ENCODE measurements at places on chromosomes 12 and 14. TPM values are rescaled to one million over a fixed set of nuclear protein-coding genes. Genes with fewer than 3 reads are reported as not detected.

DNA sequence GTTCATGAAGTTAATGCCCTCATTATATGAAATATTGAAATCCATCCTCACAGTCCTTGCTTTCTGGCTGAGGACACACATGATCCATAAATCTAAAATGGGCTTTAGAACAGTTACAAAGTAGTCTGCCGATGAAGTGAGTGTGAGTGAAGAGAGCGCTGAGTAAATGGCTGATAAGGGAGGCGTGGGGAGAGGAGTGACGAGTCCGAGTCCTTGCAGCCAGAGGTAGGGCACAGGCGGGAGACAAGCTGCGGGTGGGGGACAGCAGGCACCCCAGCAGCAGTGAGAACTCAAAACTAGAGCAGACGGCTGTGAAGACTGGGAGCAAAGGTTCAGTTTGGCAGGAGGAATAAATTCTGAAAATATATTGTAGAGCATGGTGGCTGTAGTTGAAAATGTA is 140.1 kb upstream of the ATP2B1 start:
- H3K27me3 ChIP-seq, result peaks cover 6% of the 10 kb centered on the region
- no peak overlapping the region for H3K4me3 ChIP-seq
- DNase-seq, result no peak
- no peaks in the 10 kb centered on the region for H3K36me3 ChIP-seq
- H3K27ac ChIP-seq, result no peak overlapping the region
- no peaks in the 10 kb centered on the region for H3K4me1 ChIP-seq

DNA sequence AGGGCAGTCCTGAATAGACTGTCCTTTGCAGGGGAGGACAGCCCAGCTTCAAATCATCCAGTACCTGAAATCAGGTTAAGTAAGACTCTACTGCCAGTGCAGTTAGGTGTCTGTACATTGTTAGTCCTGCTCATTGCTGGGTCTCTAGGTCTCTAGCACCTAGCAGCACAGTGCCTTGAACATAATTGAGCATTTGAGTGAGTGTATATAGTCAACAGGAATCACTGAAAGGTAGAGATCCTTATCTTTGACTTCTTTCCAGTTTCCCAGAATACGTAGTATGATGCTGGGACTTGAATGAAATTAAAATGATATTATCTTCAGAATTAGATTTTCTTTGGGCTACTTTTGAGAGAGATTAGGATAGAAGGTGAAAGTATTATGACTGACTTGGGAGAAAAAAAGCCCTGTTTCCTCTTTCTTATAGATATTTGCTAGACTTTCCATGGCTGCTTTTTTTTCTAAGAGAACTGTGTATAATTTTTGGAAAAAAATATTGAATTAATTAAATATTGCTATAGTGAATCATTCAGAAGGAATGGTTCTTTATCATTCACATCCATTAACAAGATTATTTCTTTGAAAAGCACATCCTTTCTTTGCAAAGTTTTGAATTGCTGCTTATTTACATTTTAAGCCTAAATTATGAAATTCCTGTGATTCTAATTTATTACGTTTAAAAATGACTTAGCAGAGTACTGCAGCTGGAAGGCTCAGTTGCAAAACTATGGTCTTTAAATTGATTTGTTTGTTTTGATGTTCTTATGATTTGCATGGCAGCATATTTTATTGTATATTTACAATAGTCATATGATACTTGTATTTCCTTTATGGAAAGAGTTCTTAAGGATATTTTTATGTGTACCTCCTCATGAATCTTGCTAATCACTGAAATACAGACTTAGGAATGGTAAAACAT is 51.6 kb downstream of the PPP4R4 start:
- no peak overlapping the region for H3K4me3 ChIP-seq
- no peaks in the 10 kb centered on the region for H3K4me1 ChIP-seq
- DNase-seq, result no peak
- H3K27me3 ChIP-seq, result no peaks in the 10 kb centered on the region

GRCh38 chr12:4909734-4910501 is at the start of gene KCNA1:
Gene KCNA1 (plus strand): TSS chr12:4909905. CDS start chr12:4911379, 1,474 bp downstream.
- H3K4me3 ChIP-seq, result peak within 1 kb of the TSS; percentile 83
- H3K27me3 ChIP-seq, result peaks cover 46% of the 10 kb centered on the region
- H3K36me3 ChIP-seq, result no peaks in the 10 kb centered on the region
- H3K27ac ChIP-seq, result no peak within 1 kb of the TSS
- H3K4me1 ChIP-seq, result peaks cover 14% of the 10 kb centered on the region

Gene MAP1LC3B2
- total RNA-seq, result 0.49 TPM

Gene TC2N
- total RNA-seq, result 21.5 TPM

- H3K4me3 ChIP-seq, result no peak overlapping the region
- peak overlapping the region; percentile 5 for H3K27ac ChIP-seq
- H3K4me1 ChIP-seq, result peaks cover 31% of the 10 kb centered on the region
These were observed 279.3 kb downstream of the DUSP6 start for GRCh38 chr12:89073027-89073398.

DNA sequence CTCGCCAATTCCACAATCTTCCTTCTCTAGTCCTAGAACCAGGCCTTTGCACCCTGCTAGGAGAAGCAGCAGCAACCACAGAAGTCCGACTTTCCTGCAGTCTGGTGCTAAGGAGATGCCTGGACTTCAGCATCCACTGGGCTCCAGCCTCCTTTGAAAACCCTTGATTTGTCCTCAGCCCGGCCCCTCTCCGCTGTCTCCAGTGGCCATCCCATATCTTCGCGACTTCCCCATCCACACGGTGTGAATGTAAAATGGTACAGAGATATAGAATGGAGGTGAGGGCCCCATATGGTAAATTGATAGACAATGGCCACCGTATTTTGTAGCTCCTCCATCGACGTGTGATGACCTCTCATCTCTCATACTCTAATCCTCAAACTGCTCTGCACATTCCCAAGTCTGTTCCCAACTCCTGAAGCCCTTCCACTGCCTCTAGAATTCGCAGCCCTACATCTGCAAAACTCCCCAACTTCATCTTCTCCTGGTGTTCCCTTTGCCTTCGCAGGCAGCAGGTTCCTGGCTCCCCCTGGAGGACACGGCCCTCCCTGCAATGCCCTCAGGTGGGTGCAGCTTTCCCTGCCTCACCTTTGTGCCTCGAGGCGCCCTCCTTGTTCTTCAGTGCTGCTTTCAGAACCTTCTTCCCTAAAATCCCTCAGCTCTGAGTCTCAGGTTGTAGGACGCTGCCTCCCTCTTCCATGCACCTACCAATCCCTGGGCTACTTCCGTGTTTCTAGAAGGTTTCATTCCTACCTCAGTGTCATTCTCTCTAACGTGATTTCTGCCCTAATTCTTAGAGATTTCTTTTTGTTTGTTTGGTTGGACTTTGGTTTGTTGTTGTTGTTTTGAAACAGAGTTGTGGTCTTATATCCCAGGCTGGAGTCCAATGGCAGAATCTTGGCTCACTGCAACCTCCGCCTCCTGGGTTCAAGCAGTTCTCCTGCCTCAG is 36.7 kb downstream of the TMBIM6 start:
- no peaks in the 10 kb centered on the region for H3K36me3 ChIP-seq
- DNase-seq, result peak; percentile 62
- no peak overlapping the region for H3K27ac ChIP-seq
- H3K27me3 ChIP-seq, result peaks cover 21% of the 10 kb centered on the region
- H3K4me3 ChIP-seq, result no peak overlapping the region
- peaks cover 19% of the 10 kb centered on the region for H3K4me1 ChIP-seq

- DNase-seq, result no peak
- H3K4me3 ChIP-seq, result peak overlapping the region; percentile 24
- H3K4me1 ChIP-seq, result peaks cover 39% of the 10 kb centered on the region
- H3K27me3 ChIP-seq, result peaks cover 4% of the 10 kb centered on the region
- H3K36me3 ChIP-seq, result no peaks in the 10 kb centered on the region
These were observed 39.9 kb downstream of the LTBP2 start for GRCh38 chr14:74571901-74572725.

DNA sequence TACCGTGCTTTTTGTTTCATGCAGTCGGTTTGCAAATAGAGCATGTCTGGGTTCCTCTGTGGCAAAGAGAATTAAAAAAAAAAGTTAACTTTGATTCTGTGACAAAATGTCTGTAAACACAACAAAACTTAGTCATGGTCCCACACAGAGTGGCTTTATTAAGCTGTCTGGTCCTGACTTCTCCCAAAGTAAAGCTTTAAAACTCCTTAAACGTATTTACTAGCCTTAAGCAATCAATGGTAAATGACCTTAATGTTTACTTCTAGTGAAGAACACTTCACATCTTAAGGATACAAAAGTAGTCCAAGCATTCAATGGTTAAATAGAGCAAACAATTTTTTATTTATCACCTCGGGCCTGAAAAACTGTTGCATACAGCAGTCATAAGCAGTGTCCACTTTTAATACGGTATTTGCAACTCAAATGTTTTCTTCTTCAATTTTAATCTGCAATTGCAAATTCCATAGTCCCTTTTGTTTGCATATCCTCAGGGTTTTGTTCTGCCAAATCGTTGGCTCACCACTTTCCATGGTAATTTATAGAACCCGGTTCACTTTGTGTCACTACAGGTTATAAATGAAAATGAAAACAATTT is 453.0 kb upstream of the MIS18BP1 start:
- H3K36me3 ChIP-seq, result no peaks in the 10 kb centered on the region
- no peak overlapping the region for H3K27ac ChIP-seq
- no peaks in the 10 kb centered on the region for H3K27me3 ChIP-seq
- DNase-seq, result no peak
- no peaks in the 10 kb centered on the region for H3K4me1 ChIP-seq
- H3K4me3 ChIP-seq, result no peak overlapping the region

Gene PIWIL1
- total RNA-seq, result not detected

GRCh38 chr14:23437133-23438100 is 2.0 kb upstream of the MYH7 start:
- H3K4me1 ChIP-seq, result peaks cover 4% of the 10 kb centered on the region
- H3K36me3 ChIP-seq, result no peaks in the 10 kb centered on the region
- peaks cover 5% of the 10 kb centered on the region for H3K27me3 ChIP-seq
- no peak overlapping the region for H3K4me3 ChIP-seq

- H3K36me3 ChIP-seq, result peaks cover 34% of the 10 kb centered on the region
- H3K4me3 ChIP-seq, result no peak overlapping the region
- H3K27me3 ChIP-seq, result no peaks in the 10 kb centered on the region
- H3K27ac ChIP-seq, result no peak overlapping the region
These were observed 7.7 kb downstream of the GATC start for GRCh38 chr12:120453977-120454376.

GRCh38 chr14:36989806-36990205 is 182.6 kb downstream of the SLC25A21 start:
- DNase-seq, result no peak
- H3K27me3 ChIP-seq, result no peaks in the 10 kb centered on the region
- H3K27ac ChIP-seq, result no peak overlapping the region
- no peak overlapping the region for H3K4me3 ChIP-seq
- no peaks in the 10 kb centered on the region for H3K36me3 ChIP-seq

Gene SERPINA5
- total RNA-seq, result not detected

DNA sequence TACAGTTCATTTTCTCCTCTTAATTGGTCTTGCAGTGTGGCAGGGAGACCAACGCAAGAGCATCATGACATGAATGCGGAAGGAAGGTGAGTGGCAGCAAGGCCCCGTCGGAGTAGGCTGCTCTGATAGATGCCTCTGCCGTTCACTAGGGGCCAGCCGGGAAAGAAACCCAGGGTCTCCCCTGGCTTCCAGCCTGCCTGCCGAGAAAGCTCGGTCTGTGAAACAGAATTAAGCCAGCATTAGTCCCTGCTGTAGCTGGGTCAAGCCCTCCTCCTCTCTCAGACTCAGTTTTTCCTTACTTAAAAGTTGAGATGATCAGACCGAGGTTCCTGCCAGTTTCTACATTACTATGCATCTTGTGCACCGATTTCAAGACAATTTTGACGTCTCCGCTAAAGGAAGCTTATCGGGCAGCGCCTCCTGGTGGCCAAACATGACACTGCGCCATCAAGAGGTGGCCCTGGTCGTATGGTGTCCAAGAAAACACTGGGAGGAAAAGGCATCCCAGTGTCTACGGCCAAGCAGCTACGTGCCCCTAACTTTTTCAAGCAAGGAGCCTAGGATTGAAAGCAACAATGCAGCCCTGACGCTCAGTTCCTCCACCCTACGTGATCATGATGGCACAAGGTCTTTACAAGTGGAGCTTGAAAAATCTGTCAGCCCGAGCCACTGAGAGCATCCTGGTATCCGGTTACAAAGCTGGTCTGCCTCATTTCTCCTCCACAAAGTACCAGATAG is 131.6 kb downstream of the KSR2 start:
- H3K4me3 ChIP-seq, result no peak overlapping the region
- peaks cover 2% of the 10 kb centered on the region for H3K27me3 ChIP-seq
- peaks cover 5% of the 10 kb centered on the region for H3K4me1 ChIP-seq
- DNase-seq, result peak; percentile 54
- H3K36me3 ChIP-seq, result no peaks in the 10 kb centered on the region
- H3K27ac ChIP-seq, result no peak overlapping the region

DNA sequence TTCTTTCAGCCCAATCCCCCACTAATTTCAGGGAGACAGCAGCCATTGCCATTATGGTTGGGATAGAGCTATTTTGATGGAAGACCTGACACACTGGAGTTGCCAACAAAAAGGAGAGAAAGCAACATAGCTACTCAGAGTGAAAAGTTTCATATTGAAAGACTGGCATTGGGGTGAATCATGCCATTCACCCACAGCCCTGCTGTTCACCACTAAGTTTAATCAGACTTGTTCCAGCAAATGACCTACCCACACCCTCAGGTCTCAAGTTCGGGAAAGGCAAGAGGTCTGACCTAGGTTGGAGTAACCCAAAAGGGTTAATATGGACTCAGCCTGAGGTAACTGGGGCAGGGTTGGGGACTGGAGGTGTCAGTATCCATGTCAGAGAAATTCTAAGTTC is 169.2 kb downstream of the PAWR start:
- DNase-seq, result no peak
- H3K4me3 ChIP-seq, result no peak overlapping the region
- H3K27ac ChIP-seq, result no peak overlapping the region
- H3K4me1 ChIP-seq, result no peaks in the 10 kb centered on the region
- no peaks in the 10 kb centered on the region for H3K27me3 ChIP-seq

Gene EIF2S3B
- total RNA-seq, result 0.20 TPM

GRCh38 chr14:70981000-70981952 is 74.0 kb downstream of the PCNX1 start:
- peaks cover 21% of the 10 kb centered on the region for H3K36me3 ChIP-seq
- no peaks in the 10 kb centered on the region for H3K27me3 ChIP-seq
- peak overlapping the region; percentile 72 for H3K27ac ChIP-seq
- no peak overlapping the region for H3K4me3 ChIP-seq
- H3K4me1 ChIP-seq, result peaks cover 30% of the 10 kb centered on the region

DNA sequence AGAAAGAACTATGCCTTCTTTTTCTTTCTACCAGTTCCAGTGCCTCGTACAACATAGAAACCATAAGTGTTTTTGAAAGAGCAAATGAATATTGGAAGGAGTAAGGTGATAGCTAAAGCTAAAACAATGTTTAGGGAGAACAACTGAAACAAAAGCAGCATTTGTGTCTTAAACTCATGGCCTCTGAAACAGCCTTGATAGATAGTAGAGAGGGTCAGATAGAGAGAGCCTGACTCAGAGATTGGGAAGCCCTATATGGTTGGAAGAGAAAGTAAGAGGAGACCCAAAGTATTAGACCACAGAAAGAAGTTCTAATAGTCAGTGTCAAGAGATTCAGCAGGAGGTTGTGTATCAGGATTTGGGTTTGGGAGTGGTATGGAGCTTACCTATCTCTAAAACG is 79.6 kb upstream of the IFNG-AS1 start:
- H3K4me1 ChIP-seq, result no peaks in the 10 kb centered on the region
- no peak overlapping the region for H3K27ac ChIP-seq
- H3K27me3 ChIP-seq, result peaks cover 7% of the 10 kb centered on the region
- H3K4me3 ChIP-seq, result no peak overlapping the region
- DNase-seq, result no peak
- H3K36me3 ChIP-seq, result no peaks in the 10 kb centered on the region

- no peak overlapping the region for H3K27ac ChIP-seq
- no peak overlapping the region for H3K4me3 ChIP-seq
- DNase-seq, result no peak
- H3K4me1 ChIP-seq, result no peaks in the 10 kb centered on the region
- peaks cover 10% of the 10 kb centered on the region for H3K27me3 ChIP-seq
These were observed 18.6 kb downstream of the RASSF8 start for GRCh38 chr12:25977047-25977446.

Gene TMEM30B
- total RNA-seq, result 0.26 TPM
